CD4-positive, alpha-beta T cell treated with Interleukin-1 beta for 1 hour (primary cell): ENCODE measurements at places on chromosomes 3 and 15.

DNA sequence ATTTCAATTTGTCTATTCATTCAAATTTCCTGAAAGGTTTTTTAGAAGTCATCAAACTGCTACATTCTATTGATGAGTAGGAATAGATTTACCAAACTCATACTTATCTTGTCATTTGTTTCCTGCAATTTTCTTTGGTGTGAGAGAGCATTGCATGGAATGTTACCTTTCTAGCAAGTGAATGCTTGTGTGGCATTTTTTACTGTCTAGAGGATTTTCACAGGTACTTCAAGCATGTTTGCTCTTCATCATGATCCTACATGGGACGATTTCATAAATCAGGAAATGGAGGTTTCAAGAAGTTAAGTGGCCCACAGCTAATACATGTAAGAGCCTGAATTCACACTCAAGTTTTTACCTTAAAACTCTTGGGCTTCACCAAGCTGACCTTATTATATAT, 26.1 kb downstream of the TGFBR2 start:
- no peak for DNase-seq

DNA sequence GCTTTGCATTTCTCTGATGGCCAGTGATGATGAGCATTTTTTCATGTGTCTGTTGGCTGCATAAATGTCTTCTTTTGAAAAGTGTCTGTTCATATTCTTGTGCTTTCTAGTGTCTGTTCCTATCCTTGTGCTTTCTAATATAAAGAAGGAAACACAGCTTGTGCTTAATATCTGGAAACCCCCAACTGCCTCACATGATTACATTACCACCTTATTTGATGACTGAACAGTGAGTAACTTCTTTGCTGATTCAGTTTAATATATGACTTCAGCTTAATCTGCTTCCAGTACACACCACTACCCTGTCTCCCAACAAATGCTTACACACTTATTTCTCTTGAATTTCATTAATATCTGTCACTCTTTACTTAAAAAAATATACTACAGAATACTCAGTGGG, 835.1 kb downstream of the EDEM1 start:
- DNase-seq: no peak

DNA sequence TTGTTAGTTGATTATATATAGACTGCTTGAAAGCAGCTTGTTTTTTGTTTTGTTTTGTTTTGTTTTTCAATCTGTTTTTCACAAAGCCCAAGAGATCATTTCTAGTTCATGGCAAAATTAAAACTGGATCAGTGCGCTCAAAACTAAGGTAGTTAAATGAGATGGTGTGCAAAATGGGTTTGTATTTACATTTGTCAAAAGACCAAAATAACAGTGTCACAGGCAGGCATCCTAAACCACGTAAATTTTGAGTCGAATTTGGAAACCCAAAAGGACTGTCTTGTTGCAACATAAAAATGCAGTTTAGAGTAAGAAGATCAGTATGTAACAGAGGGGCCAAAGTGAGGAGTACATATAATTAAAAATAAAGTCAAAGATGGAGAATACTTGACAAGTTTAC, 2.4 kb downstream of the DMXL2 start:
- no peak for DNase-seq

- no peak for DNase-seq
Measured at GRCh38 chr15:62426387-62426956, 261.4 kb upstream of the C2CD4B start.

DNA sequence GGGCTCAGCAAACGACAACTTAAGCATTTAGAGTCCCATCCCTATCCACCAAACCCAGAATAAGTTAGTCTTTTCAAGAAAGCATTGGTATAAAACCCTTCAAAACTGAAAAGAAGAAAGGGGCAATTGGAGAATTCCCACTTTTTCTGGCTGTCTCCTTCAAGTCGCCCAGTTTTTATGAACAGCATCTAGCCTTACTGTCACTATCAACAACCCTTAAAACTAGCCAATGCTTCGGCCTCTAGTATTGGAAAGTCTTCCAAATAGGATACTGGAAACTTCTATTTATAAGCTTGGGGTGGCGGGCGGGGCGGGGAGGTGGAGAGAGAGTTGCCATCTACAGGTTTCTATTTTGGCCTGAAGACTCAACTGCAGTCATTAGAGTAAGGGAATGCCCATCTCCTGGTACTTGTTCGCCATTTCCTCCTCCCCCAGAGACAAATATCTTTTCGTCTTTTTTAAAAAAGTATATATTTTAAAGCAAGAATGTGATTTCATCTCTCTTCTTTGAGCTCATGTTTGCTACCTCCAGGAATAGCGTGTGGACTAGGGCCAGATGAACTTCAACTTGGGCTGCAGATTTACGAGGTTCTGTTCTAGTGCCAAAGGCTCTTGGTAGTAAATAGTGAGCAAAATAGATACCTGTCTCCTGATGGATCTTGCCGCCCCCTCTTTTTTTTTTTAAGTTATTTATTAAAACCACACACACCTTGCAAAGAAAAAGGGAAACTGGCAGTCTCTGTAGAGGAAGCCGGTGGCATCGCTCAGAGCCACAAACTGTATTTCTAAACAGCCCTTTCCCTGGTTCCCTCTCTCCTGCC, 2.7 kb downstream of the BCL6 start:
- no peak for DNase-seq
